ENCODE measurements at places on chromosomes 12 and 14.

DNA sequence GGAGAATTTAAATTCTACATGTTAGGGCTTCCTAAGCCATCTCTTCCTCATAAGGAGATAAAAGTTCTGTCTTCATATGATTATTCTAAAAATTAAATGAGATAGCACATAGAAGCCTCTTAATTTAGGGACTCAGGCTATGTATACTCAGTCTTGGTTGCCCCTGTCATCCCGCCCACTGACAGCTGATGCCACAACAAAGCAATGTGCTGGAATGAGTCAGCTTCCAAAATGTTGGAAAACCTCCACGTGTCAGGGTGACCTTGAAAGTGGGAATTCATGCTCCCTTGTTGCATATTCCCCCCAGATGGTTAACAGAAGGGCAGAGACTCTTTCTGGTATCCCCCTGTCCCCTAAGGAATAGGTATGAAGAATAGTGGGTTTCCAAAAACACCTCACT, 238.0 kb upstream of the DDHD1 start:
- no peak for DNase-seq

DNA sequence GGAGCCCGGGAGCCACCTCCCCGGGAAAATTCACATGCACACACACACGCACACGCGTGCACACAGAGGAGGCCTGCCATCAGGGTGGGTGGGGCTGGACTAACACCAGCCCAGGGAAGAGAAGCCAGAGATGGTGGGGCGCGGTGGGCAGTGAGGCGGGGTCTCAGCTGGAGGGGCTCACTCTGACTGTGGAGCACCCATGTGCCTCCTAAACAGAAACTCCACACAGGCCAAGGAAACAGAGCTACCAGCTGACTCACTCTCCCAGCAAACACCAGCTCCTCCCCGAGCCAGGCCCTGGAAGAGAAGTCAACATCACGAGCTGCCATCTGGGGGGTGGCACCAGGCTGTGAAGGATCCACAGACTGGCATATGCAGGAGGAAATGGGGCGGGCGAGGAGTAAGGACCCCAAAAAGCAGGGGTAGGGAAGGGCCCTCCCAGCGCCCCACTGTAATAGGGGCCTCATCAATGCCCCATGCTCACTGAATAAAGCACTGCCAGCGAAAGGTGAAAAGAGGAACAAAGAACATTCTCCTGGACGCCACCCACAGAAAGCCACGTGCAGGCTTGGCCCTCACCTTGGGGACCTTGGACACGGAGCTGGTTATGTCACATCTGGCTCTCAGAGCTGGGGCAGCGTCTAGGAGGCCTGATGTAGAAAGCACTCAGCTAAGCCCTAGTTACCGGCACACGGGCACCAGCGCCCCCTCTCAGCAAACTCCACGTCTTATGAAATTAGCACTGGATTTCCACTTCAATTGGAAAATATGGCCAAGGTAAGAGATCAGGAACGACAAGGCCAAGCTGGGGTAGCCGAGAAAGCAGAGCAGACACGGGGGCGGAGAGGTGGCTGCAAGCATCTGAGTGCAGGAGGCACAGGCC, 8.4 kb upstream of the INF2 start:
- no peak for DNase-seq

DNA sequence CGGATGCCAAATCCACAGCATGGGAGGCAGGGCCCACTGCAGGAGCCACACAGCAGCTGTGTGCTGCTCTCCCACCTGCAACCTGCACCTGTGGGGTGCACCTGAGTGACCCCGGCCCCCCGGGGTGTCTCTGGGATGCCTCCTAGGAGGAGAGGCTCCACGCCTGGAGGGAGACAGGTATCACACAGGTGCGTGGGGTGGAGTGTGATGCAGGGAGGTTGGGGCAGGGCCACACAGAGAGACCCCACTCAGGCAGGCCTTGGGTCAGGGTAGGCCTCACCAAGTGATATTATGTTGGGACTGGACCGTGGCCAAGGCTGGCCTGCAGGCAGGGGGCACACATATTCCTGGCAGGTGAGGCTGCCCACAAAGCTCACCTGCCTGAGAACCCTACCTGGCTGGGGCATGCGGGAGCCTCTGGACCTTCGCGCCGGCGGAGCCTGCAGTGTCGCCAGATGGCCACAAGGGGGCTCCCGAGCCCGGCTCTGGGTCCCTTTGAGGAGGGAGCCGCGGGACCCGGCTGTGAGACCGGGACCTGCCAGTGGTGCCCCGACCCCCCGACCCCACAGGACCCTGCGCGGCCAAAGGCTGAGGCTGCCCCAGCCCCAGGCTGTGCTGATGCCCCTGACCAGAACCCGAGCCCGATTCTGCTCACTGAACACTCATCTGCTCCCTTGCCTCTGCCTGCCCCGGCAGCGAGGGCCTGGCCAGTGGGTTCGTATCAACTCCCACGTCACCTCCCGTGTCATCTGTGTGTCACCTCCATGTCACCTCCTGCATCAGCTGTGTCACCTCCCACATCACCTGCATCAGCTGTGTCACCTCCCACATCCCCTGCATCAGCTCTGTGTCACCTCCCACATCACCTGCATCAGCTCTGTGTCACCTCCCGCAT, 11.4 kb downstream of the TMEM121 start:
- DNase-seq: peak; percentile 81

DNA sequence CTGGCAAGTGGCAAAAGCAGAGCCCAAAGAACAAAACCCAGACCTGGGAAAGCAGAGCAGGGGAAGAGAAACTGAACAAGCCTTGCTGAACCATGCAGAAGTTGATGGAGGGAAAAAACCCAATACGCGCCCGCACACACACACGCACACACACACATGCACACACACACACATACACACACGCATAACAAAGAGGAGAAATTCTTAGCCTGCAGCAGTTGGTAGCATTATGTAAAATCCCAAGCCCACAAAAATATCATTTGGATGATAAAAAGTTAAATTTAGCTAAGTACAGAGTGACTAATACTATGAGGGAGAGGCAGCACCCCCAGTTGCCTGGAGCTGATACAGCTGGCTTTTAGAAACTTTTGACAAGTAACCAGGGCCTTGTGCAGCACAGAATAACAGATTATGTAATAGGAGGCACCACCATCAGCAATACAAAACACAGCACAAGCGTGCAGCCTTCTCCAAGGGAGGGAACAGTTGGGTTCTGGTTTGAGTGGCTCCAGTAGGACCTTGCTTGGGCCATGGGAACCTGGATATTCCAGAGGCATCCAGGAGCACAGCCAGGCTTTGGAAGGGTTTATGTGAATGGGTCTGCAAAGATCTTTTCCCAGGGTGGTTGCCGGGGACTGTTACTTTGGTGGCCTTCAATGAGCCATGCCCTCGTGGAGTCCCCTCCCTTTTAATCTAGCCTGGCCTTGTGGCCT, 35.3 kb downstream of the PITPNM2 start:
- no peak for DNase-seq

- DNase-seq: no peak
Measured at GRCh38 chr12:19301688-19302087, 137.6 kb upstream of the AEBP2 start.

- no peak for DNase-seq
Measured at GRCh38 chr12:77013091-77013490, 52.3 kb downstream of the E2F7 start.

DNA sequence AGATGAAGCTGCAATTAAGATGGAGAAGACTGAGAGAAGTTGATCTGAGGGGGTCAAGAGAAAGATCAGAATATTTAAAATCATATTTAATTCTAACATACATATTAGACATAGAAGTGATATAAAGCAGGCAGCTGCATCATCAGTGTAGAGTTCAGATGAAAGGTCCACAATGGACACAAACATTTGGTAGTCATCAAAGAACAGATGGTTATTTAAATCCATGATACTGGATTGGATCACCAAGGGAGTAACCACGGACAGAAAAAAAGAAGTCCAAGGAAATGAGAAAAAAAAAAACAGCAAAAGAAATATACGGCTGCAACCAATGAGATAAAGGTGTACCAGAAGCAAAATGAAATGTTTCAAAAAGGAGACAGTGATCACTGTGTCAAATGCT, 20.1 kb downstream of the NOVA1 start:
- no peak for DNase-seq

DNA sequence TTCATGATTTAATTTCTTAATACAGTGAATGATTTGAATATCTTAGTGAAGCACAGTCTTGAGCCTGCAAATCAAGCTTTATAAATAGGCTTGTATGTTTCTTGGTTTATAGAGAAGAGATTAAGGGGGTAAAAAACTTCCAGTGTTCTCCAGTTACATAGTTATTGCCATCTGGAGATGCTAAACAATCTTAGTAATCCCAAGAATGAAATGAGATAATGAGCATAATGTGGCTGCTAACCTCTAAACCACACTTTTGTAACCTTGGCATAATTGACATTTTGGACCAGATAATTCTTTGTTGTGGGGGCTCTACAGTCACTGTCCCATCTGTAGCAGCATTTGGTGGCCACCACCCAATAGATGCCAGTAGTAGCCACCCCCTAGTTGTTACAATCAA, 316.8 kb downstream of the CCDC91 start:
- no peak for DNase-seq

DNA sequence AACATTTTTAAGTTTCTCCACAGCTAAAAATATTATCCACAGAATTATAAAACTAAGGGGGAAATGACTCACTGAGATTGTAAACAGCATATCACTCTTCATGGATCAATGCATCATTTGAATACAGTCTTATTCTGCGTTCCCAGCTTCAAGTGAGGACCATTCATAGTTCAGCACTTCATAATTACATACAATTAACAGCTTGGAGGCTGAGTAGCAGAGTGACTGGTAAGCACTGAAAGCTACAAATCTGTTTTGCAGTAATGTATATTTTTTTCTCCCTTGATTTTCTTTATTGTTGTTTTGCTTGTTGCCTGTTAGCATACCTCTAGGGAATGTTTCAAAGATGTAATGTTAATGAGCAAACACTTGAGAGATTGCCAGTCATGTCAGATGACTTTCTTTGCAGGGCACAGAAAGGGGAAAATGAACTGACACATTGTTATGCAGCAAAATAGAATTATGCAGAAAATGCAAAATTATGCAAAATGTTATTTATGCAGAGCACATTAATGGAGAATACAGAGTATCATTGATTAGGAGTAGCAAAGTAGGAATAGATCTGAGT, 138.6 kb downstream of the RPS29 start:
- no peak for DNase-seq

GRCh38 chr12:46609674-46610073, 216.1 kb downstream of the SLC38A4 start:
- DNase-seq: no peak

DNA sequence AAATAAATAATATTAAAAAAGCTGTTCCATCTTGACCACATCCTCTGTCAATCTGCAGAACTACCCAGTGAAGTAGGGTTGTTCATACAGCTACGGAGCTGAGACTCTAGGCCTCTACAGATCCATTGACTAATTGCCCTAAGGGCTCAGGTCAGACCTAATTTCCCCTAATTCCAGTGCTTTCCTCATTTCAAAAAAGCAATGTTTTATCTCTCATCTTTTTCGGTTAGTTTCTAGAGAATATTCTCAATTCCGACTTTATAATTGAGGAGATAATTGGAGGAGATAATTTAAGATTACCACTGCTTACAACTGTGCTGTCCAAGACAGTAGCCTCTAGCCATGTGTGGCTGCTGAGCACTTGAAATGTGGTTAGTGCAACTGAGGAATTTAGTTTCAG, 167.1 kb downstream of the KIF21A start:
- DNase-seq: no peak

DNA sequence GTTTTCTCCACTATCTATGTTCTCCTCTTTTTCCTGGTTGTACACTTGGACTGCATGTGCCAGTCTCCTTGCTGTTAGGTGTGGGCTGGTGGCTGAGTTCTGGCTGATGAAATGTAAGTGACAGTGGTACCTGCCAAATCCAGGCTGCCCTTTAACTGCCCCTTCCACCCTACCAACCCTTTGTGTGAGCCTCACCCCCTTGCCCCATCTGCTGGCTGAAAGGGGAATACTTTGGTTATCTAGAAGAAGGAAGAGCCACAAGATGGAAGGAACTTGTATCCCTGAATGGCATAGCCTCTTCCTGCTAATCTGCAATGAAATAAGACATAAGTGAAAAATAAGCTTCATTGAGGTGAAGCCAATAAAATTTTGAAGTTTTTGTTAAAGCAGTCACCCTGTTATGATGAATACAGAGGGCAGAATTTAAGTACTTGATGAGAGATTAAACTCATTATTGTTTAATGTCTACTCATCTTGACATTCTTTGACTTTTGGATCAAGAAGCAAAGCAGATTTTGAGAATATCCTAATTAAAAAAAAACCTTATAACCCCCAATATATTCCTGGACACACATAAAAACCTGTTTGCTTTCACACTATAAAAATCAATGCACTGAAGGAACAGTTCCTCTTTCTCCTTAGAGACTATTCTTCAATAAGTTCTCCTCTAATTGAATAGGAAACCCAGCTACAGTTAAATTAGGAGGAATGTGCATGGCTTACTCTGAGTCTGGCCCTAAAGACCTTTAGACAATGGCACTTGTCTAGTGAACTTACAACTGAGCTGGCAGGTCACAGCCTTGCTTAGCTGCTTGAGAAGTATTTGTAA, 262.6 kb upstream of the BTG1 start:
- peak; percentile 45 for DNase-seq

DNA sequence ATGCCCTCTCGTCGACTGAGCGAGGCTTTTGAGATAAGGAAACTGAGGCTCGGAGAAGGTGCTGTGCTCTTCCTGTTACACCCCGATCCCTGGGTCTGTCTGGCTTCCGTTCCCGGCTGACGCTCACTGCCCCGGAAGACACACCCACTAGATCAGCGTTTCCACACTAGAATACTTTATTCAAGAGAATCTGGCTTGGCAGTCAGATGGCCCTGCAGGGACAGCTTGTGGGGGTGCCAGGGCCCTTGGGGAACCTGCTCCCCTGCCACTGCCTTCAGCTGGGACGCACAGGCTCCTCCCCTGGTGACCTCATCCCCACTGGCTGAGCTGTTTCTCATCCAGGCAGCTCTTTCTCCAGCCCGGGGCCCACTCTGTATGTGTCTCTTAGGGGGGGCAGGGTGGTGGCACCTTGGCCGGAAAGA, 13.7 kb downstream of the PGF start:
- DNase-seq: peak; percentile 38

- no peak for DNase-seq
Measured at GRCh38 chr12:30823156-30823699, 68.5 kb upstream of the CAPRIN2 start.

GRCh38 chr14:72478471-72478893, 415.4 kb downstream of the DPF3 start:
- no peak for DNase-seq

- no peak for DNase-seq
Measured at GRCh38 chr12:121085069-121085468, 46.0 kb upstream of the OASL start.

DNA sequence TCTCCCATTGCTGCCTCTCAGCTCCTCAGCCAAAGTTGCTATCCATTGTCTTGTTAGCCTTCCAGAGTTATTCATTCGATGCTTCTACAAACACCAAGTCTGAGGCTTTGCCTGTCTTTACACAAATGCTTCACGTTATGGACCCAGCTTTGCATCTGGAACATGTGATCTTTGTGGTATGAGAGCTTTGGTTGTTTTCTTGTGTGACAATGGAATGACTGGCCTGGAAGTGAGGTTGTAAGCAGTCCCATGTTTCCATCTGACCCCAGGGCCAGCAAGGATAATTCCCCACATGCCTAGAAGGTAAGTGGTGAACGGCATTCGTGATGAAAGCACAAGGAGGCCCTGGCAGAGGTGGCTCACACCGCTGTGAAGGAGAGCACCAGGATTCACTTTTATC, 866.7 kb upstream of the TMEM132C start:
- no peak for DNase-seq
